ENCODE measurements at places on chromosomes 16 and 17. TPM values are rescaled to one million over a fixed set of nuclear protein-coding genes. Genes with fewer than 3 reads are reported as not detected.

The SMIM36 gene
- total RNA-seq, result not detected

The KRT24 gene
- not detected for total RNA-seq

The ACSM5 gene
- total RNA-seq, result 0.13 TPM

The FN3K gene
- total RNA-seq, result 2.4 TPM

The ZNF48 gene
- total RNA-seq, result 5.0 TPM

The MMP28 gene
- total RNA-seq, result 0.26 TPM

The CRYM gene
- 0.39 TPM for total RNA-seq

The ALOX12 gene
- 0.11 TPM for total RNA-seq

The ZNF469 gene
- total RNA-seq, result 7.8 TPM

The ELOB gene
- total RNA-seq, result 314 TPM

The SLC5A11 gene
- total RNA-seq, result not detected

The TMEM98 gene
- total RNA-seq, result 121 TPM

The SLC13A2 gene
- total RNA-seq, result not detected
